Activated CD4-positive, alpha-beta memory T cell treated with anti-CD3 and anti-CD28 coated beads for 36 hours (primary cell): ENCODE measurements at places on chromosomes 12 and 14. TPM values are rescaled to one million over a fixed set of nuclear protein-coding genes. Genes with fewer than 3 reads are reported as not detected.

DNA sequence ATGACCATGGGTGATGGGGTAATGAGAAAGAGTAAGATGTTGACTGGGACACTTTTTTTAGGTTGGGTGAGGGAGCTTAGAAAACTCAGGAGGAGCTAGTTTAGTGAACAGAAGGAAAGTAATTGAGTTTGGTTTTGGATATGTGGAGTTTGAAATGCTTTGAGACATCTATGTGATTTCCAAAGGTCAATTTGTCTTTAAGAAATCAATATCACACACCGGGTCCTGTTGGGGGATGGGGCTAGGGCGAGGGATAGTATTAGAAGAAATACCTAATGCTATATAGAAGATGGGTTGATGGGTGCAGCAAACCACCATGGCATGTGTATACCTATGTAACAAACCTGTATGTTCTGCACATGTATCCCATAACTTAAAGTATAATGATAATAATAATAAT, 118.4 kb downstream of the ASCL1 start:
- DNase-seq = no peak

DNA sequence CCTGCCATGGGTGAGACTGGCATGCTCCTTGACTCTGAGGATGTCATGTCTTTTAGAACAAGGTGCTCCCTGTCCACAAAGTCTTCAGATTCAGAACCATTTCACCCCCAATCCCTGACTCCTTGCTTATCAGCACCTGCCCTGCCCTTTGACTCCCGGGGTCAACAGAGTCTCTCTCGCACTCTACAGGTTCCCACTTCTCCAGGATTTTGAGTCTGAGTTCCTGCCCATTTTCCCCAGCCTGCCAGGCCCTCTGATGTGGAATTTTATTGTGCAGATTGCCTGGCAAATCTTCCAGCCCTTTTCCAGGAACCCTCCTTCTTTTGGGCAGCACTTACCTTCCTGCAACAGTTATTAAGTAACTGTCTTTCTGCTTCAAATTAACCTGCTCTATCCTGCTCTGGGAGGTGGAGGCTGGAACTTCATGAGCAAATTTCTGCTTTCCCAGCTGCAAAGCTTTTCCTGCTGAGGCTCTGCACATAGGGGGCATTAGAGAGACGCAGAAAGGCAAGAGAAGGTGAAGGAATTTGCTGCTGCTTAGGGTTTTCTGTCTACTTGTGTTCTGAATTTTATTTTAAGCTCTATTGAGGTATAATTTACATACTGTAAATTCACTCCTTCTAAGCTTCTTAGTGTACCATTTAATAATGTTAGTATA, 259.1 kb downstream of the PCNX1 start:
- DNase-seq = no peak

- DNase-seq = no peak
Observed at GRCh38 chr14:59391388-59391787, 73.8 kb downstream of the GPR135 start.

GRCh38 chr14:85257287-85257686, 272.7 kb upstream of the FLRT2 start:
- DNase-seq = no peak

DNA sequence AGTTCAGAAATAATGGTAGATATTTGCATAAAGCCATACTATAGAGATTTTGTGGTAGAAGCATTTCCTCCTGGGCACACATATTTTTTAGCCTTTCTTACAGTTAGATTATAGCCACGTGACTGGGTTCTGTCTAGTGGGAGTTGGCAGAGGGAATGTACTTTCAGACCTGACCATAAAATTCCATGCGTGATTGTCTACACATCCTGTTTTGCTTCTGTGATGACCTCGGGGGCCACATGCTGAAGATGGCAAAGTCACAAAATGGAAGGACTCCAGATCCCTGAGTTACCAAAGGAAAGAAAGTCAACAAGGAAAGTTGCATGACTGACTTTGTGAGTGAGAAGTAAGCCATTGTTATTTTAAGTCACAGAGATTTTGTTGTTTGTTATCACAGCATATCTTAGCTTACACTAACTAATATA, 14.6 kb upstream of the MIA2 start:
- no peak for DNase-seq

- no peak for DNase-seq
Observed at GRCh38 chr12:103626498-103626897, 39.4 kb downstream of the STAB2 start.

DNA sequence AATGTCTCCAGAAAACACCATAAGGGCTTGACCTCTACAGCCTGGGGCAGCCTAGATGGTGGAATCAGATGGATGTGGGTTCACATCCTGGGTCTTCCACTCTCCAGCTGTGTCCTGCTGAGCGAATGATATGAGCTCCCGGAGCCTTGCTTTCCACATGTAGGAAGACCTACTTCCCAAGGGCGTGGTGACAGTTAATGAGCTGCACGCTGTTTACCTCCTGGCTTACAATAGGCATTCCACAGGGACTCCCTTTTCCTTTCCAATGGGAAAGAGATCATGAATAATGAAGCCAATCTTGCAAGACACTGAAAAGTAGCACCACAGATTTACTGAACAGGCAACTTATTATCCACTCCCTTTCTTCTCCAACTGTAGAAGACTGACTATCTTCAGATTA, 46.1 kb downstream of the TMTC1 start:
- DNase-seq = no peak

DNA sequence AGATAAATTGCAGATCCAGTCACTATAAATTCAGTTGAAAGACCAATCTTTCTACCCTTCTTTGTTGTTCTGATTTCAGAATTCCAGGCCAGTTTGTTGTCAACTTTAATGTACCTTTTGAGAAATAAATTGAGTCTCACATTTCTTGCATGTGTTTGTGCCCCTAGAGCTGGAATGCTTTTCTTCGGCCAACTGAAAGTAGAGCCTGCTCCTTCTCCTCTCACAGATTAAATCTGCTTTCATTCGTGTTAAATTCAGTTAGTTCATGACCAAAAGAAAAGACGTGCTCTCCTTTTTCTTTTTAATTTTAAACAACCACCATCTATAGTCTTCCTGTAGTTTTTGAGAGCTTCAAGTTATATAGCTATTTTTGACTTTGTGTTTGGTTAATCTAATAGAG, 22.9 kb downstream of the SOCS2 start:
- DNase-seq = no peak

- DNase-seq = peak; percentile 36
Observed at GRCh38 chr12:1830981-1831963, 10.9 kb downstream of the LRTM2 start.

The RNU6-8 gene
- not detected for total RNA-seq

The LPAR5 gene
- 4.7 TPM for total RNA-seq

The OR4K13 gene
- total RNA-seq = not detected

The TEDC1 gene
- total RNA-seq = 40.2 TPM

The PMCH gene
- total RNA-seq = not detected

The C1QL4 gene
- not detected for total RNA-seq
